ENCODE measurements at places on chromosomes 11 and 22.

GRCh38 chr11:115247361-115247760 lies 256.9 kb downstream of the CADM1 start:
- DNase-seq: no peak

- DNase-seq: peak; percentile 38
These were observed 17.3 kb downstream of the EPS8L2 start for GRCh38 chr11:723120-723883.

GRCh38 chr22:30224161-30224857 lies 22.2 kb downstream of the LIF start:
- no peak for DNase-seq

DNA sequence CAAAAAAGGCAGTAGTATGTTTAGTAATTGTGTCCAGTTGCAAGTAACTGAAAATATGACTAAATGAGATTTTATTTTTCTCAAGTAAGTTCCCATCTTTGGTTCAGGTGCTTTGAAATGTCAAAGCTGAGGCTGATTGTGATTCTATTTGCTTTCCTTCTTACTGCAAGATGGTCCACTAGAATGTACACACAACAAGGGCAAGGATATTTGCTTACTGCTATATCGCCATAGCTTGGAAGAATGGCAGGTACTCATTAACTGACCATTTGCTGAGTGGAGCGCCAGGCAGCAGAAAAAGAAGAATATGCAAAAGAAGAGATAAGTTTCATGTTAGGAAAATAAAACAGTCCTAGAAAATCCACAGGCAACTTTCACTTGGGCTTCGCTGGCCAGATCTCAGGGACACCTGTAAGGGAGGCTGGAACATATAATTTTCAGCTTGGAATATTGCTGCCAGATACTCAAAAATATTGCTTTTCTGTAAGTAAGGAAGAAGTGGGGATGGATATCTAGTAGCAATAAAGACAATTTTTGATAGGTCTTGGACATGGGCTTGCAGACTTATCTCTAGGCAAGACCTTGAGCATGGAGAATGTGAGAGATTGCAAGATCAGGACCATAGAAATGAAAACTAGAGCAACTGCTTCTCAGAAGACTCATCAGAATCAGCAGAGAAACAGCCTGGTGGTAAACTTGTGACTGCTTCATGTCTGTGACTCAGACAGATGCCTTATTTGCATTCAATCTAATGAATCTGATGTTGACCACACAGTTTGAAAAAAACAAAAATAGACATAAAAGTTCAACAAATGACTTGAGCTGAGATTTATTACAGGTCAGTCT lies 44.8 kb upstream of the OR9Q1 start:
- DNase-seq: no peak

DNA sequence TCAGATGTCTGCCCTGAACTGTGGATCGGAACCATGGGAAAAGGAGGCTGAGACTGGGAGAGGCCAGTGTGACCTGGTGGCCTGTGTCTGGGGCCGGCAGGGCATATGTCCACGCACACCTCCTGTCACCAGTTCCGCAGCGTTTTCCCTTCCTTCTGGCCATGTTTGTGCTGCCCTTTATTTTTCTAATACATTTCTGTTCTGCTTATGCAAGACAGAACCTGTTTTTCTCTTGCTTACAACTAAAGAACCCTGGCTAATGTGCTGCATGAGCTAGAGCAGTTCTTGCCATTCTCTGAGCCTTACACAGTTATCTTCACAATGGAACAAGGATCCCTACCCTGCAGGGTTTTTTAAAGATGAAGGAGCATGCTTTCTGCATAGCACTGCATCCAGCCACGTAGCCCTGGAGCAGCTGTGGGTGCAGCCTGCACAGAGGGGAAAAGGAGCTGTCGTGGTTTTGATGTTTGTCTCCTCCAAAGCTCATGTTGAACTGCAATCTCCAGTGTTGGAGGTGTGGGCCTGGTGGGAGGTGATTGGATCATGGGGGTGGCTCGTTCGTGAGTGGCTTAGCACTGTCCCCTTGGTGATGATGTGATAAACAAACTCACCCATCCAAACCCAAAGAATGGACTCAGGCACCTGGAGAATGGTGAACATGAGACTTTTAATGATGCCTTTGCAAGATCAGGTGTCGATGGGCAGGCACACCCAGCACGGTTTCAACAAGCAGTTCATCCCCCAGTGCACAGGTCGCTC lies 84.8 kb upstream of the SHANK2 start:
- DNase-seq: no peak

- DNase-seq: no peak
These were observed 30.5 kb upstream of the PPP2R1B start for GRCh38 chr11:111796696-111797095.

DNA sequence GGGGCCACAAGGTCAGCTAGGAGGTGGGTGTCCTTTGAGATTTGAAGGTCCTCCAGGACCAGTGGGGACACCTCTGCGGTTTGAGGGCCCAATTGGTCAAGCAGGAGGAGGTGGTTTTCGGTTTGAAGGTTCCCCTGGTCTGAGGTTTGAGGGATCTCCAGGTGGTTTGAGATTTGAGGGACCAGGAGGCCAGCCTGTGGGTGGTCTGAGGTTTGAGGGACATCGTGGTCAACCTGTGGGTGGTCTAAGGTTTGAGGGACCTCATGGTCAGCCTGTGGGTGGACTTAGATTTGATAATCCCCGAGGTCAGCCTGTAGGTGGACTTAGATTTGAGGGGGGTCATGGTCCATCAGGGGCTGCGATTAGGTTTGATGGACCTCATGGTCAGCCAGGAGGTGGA lies 11.8 kb downstream of the PCF11 start:
- DNase-seq: no peak

GRCh38 chr11:112881461-112881860 lies 79.8 kb upstream of the NCAM1 start:
- DNase-seq: no peak

DNA sequence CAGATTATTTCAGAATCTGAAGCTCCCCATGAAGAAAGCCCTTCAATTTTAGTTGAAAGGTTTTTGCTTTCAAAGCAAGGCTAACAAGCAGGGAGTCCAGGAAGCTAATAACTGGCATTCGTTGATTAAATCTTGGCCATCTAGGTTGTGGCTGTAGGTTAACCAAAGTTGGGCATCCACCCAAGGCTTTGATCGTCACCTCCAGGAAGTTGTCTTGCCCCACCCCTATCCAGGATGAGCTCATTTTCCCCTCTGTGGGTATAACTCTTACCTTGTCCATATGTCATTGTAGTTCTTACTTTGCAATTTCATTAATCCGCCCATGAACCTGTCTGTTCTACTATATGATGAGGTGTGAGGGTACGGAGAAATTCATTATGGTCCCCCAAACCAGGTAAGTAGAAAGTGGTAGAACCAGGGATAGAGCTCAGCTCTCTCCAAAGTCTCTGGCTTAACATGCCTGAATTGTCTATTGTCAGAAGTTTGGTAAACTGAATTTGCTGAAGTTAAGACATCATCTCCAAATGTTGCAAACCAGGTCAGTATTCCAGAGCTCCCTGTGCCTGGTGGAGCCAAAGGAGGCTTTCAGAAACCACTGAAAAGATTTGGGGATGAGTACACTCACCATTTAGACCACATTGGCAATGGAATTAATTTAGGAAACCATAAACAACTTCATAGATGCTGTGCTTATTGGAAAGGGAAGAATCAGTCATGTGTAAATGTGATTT lies 97.1 kb downstream of the CD44 start:
- peak; percentile 48 for DNase-seq

DNA sequence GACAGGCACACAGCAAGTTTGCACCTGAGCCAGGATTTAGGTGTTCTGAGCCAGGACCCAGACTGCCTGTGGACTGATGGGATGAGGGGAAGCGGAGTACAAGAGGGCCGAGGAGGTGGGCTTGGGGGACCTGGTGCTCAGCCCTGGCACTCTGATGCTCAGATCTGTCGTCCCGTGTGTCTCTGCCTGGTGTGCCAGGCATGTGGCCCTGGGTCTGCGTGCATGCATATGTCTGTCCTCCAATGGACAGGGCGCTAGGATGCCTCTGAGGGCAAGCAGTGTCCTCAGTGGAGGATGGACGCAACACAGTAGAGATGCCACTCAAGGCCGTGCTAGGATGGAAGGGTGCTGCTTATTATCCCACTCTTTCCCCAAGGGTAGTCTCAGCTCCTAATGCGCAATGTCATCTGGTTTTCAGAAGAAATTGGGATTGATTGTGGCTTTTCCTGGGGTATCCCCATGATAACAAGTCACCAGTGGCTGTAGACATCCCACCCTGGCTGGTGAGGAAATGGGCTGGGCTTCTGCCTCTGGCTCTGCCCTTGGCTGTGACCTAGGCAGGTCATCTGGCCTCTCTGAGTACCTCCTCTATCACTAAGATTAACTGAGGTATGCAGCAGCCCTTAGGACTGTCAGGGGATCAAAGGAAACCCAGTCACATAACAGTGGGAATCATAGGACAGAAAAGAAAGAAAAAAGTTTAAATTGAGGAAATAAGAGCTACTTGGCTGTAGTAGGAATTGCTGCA lies 35.7 kb upstream of the SUSD2 start:
- no peak for DNase-seq

DNA sequence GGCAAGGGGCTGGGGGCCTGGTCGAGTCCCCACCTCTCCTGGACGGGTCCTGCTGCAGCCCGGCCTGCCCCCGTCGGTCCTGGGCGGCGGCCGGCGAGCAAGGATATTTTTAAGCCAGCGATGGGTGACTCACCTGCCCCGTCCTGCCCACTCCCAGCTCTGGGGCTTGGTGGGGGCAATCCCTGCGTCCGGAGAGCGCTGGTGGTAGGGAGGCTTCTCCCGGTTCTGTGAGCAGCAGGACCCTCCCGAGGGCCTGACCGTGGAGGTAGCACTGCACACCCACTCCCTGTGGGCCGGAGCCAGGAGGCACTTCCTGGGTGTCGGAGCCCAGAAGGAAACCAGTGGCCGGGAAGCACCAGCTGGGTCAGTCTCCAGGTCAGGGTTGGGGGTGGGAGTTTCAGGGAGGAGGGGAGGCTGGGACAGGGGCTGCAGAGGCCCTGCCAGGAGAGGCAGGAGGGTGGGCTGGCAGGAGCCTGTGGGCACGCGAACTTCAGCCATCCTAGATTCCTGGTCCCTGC lies 467 bp downstream of the EPS8L2 start:
- no peak for DNase-seq

DNA sequence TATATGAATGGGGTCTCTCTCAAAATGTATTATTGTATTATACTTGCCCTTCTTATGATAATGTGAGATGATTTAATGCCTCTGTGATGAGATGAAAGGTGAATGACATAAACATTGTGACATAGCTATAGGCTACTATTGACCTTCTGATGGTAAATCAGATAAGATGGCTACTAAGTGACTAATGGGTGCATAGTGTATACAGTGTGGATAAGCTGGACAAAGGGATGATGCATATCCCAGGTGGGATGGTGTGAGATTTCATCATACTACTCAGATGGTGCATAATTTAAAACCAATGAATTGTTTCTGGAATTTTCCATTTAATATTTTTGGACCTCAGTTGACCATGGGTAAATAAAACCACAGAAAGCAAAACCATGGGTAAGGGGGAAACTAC lies 243.5 kb downstream of the SBF2 start:
- no peak for DNase-seq

GRCh38 chr11:78696177-78696576 lies 121.5 kb upstream of the NARS2 start:
- no peak for DNase-seq

- no peak for DNase-seq
These were observed 491.1 kb downstream of the OPCML start for GRCh38 chr11:133041181-133041580.

DNA sequence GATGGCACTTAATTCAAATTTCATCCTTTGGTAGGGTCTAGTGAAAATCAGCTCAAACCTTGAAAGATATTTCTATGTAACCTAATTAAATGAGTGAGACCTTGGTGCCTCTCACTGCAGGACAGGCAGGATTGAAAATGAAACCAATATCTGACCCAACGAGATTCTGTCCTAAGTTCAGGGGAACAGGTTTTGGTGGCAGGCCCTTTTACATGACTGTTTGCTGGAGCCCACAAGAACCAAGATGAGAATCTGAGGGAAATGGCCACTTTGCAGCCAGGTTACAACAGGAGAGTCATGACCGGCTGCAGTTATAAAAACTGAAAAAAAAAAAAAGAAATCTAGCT lies 130.2 kb downstream of the TRIM44 start:
- no peak for DNase-seq

DNA sequence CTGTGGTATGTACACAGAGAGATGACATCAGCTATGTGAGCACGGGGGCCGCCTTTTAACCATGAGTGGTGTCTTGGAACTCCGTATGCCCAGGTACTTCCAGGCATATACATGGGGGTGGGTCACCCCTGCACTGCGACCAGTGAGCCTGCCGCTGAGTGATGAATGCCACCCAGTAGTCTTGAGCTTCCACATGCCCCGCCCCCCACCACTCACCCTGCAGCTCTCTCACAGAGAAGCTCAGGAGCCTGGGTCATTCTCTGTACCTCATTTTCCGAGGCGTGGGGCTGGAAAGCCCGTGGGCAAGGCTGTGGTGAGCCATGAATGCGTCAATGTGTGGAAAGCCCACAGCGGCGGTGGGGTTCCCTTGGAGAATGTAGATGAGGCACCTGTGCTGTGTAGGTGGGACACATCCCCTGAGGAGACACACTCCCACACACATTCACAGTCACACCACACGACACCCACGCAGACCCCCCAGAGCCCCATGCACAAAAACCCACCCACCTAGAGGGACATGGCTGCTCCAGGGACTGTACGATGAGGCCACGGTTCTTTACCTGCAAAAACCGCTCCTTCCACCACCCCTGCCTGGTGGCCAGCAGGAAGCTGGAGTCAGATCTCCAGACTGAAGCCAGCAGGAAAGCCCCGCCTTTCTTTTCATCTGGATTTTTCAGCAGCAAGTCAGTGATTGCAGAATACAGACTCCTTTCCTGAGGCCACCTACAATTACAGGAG lies 67.6 kb downstream of the PIWIL3 start:
- no peak for DNase-seq

DNA sequence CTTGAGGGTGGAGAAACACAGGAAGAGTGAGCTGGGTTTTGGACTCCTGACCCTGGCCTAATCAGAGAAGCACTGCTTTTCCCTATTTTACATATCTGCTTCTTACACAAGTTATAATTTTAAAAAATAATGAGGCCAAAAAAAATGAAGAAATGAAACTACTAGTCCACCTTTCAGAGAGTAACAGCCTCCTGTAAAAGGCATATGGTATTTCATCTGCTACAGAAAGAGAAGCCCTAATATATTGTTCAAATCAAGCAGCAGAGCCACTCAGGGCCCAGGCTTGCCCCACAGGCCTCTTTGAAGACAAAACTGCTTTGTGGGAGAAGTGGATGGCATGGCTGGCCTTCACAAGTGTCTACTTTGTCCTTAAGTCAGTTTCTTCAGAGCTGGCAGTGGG lies 10.0 kb downstream of the DIXDC1 start:
- DNase-seq: no peak

GRCh38 chr11:15493066-15493465 lies 378.3 kb downstream of the INSC start:
- DNase-seq: no peak
